ENCODE measurements at places on chromosomes 12 and 14. TPM values are rescaled to one million over a fixed set of nuclear protein-coding genes. Genes with fewer than 3 reads are reported as not detected.

The DPPA3 gene
- total RNA-seq, result not detected

The CLEC4C gene
- total RNA-seq, result not detected

The AVPR1A gene
- total RNA-seq, result 1.9 TPM

The ERP27 gene
- total RNA-seq, result 0.25 TPM

The RNASE7 gene
- not detected for total RNA-seq

The P2RX7 gene
- 1.9 TPM for total RNA-seq

The ARHGAP9 gene
- total RNA-seq, result 5.7 TPM

The RIPK3 gene
- total RNA-seq, result 3.5 TPM

The HSPB8 gene
- 504 TPM for total RNA-seq

The ESRRB gene
- total RNA-seq, result 4.6 TPM

GRCh38 chr14:22524784-22525161 is 64.3 kb downstream of the DAD1 start:
- no peak for DNase-seq

DNA sequence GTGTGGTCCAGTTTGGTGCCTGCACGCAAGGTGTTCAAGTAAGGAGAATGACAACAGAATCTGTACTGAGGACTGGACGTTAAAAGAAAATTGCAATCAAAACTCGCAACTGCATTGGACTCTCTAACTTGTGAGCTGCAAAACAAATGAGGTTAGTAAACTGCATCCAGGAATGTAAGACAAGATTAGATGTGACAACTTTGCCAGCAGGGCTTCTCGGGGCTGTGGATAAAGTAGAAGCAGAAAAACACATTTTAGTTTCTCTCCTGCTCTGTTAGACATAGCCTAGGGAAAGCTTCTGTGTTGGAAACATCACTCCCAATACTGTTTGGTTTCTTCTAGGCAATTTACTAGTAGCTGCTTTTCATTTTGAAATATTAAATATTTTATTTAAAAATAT is 338.2 kb upstream of the NAV3 start:
- no peak for DNase-seq

- DNase-seq, result no peak
Observed at GRCh38 chr12:12207746-12208145, 59.1 kb downstream of the LRP6 start.

DNA sequence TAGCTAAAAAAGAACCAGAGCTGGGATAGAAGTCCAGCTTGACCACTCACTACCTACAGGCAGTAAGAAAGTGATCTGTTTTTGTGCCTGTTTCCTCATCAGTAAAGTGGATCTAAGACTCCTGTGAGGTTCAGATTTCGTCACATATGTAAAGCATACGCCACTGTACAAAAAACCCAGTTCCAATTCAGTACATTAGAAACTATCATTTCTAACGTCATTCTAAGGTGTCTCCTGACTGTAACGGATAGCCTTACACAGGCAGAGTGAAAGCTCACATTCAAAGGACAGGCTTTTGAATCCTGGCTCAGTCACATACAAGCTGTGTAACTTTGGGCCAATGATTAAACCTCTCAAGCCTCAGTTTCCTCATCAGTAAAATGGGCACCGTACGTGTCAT is 3.5 kb downstream of the SLC15A4 start:
- DNase-seq, result no peak

DNA sequence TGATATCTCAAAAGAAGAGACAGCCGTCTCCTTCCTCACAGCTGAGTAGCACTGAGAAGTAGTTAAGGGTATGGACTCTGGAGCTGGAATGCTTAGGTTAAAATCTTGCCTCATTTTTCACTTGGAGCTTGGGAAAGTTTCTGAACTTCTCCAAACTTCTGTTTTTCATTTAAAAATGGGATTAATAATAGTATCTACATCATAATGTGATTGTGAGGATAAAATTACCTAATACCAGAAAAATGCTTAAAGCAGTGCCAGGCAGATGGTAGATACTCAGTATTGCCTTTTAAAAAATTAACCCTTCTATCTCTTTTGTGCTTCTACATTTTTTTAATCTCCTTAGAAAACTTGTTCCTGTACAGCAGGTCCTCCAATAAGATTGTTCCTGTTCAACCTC is 63.1 kb downstream of the A2M start:
- DNase-seq, result no peak

GRCh38 chr14:74570696-74571095 is 41.3 kb downstream of the LTBP2 start:
- DNase-seq, result no peak

GRCh38 chr14:80202888-80203562 is 8.3 kb downstream of the DIO2 start:
- no peak for DNase-seq

DNA sequence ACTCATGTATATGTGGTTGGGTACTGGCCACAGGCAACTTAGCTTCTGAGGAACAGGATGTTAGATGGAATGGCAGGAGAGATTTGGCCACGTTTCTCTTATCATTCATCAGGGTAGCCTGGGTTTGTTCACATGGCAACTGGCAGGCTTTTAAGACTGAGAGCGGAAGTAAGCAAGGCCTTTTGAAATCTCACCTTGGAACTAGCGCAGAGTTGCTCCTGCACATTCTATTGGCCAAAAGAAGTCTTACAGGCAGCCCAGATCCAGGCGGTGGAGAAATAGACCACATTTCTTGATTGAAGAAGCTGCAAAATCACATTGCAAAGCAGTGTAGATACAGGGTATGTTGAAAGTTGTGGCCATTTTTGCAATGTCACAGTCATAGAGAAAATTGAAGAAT is 3.7 kb downstream of the CLEC4A start:
- DNase-seq, result no peak

GRCh38 chr14:101222362-101223070 is 319.0 kb upstream of the RTL1 start:
- DNase-seq, result no peak

DNA sequence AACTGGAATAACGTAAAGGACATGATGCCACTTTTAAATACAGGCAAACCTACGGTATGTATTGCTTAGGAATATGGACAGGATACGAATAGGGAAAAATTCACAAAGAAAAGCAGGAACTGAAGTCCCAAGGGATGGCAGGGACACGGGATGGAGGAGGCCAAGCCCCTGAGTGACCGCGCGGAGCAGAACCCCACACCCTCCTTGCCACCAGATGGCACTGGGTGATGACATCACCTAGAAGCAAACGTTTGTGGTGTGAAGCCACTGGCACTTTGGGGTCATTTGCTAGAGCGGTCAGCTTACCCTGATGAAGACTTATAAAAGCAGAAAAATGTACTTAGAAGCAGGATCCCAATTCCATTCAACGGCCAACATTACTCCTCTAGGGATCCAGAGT is 9.4 kb downstream of the DHX37 start:
- no peak for DNase-seq

DNA sequence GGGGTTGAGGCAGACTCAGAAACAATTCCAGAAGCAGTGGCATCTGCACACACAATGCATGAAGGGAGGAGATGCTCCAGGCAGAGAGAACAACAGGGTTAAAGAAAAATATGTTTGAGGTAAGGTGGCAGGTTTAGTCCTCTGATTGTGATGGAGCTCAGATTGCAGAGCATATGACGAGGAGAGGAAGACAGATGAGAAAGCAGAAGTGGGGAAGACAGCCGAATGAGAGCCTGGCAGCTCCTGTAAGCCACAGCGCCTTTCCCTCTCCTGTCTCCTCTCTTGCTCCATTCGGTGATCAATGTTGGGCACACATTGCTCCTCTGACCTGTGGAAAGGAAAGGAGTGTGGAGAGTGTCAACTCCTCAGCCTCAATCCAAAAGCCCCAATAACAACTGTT is 372.2 kb downstream of the GXYLT1 start:
- no peak for DNase-seq

DNA sequence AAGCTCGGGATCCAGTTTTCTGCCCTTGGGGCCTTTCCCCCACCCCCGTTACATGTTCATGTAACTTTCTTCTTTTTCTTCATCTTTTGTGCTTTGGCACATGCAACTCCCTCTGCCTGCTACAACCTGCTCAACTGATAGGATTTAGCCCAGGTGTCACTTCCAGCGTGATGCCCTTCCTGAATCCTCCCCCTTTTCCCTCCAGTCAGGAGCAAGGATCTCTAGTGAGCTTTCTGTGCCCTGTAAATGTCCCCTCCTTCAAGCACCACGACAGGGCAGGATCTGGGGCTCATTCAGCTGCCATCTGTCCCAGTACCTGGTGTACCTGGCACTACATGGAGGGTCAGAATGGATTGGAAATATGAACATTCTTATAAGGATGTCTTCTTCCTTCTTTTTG is 15.3 kb downstream of the PELI2 start:
- no peak for DNase-seq

- DNase-seq, result no peak
Observed at GRCh38 chr14:102645746-102646440, 53.4 kb downstream of the RCOR1 start.

- no peak for DNase-seq
Observed at GRCh38 chr12:53781228-53781801, 29.5 kb upstream of the CISTR start.

DNA sequence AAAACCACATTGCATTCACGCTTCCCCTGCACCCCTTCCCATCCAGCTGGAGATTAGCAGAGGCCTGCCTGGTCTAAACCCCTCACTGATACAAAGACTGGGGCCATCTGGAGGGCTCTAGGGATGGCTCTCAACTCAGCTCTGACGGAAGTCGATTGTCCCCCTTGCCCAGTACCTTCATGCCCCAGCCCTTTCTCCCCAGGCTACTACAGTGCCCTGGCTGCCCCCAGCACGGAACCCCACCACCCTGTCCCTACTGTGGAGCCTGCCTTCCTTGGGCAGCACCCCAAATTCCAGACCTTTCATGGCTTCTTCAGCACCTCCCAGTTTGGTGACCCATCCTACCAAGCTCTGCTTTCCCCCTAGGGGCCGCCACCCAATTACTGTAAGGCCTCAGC is 25.6 kb downstream of the ZFP36L1 start:
- DNase-seq, result no peak

DNA sequence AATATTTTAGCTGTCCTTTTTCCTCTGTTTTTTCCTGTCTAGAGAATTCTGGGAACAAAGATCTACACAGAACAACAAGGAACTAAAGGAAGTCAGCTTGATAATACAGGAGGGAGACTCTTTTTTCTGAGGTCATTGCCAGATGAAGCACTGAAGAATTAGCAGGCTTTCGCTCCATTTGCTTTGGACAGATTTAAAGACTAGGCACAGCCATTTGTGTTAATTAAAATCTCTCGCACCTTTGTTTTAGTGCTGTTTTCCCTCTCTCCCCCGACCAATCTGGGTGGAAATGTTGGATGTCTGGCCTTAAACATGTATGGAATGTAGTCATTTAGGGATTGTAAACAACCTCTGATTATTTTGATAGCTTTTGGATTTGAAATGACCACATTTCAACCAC is 9.6 kb upstream of the GPHN start:
- DNase-seq, result no peak

- no peak for DNase-seq
Observed at GRCh38 chr12:62313727-62314380, 53.6 kb downstream of the USP15 start.

GRCh38 chr14:100281286-100282082 is 24.8 kb downstream of the SLC25A29 start:
- no peak for DNase-seq

GRCh38 chr12:53476769-53477209 is 22.5 kb downstream of the MAP3K12 start:
- no peak for DNase-seq

DNA sequence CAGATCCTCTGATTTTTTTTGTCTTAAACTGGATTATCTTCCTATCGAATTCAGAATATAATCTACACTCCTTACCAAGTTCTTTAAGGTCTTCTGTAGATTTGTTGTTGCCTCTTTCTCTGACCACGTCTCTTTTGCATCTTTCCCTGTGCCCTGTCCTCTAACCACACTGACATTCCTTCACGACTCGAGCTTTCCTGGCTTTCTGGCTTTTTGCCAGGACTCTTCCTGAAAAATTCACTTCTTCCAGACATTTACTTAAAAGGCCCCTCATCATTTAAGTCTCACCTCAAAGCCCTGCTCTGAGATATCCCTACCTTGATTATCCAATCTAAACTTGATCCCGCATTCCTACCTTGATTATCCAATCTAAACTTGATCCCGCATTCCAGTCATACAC is 422.3 kb upstream of the DCN start:
- DNase-seq, result no peak

DNA sequence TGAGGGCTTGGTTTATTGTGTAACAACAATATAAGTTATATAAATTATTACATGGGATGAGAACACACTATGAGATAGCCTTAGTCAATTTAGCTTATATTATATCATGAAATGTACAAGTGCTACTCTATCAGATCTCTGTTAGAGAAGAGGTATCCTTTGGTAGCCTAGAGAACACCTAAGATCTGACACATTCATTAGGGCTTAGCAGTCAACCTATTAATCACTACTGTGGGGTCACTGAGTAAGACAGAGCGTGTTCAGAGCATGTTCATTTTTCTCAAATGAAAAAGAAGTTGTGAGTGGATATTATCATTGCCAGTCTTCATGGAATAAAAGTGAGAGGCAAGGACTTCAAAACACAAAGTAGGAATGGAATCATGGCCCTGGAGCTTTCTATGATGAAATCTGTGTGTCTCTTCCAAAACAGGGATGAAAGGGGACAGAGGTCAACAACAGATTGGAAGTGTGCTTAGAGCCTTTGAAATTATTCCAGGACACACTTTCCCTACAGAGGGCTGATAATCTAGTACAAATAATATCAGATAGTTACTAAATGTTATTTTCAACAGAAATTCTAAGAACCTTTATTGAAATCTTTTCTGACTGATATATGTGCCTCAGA is 114.3 kb downstream of the SLC16A7 start:
- DNase-seq, result no peak

DNA sequence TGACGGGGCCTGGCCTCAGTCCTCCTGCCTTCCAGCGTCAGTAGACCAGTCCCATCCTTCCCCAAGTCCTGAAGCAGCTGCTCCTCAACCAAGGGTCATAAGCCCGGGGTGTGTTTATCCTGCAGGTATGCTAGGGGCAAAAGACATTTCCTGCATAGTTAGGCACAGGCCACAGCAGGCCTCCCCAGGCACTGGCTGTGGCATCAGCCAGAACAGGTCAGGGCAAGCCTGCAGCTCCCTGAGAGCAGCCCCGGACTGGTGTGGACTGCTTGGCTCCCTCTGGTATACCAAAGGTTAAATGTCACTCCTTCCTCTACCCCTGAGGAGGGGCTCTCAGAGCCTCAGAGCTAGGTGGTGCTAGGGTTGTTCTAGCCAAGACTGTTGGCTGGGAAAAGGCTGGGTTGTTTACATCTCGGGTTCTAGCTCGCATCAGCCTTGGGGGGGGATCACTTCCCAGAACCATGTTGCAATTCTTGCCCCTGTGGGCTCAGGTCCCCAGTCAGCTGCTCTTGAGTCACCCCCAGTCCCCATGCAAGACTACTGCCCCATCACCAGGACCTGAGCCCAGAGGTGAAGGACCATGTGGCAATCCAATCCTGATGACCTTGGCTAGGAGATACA is 2.9 kb downstream of the MMP14 start:
- DNase-seq, result peak; percentile 19

GRCh38 chr12:126668538-126668937 is 1598.4 kb upstream of the TMEM132C start:
- no peak for DNase-seq

DNA sequence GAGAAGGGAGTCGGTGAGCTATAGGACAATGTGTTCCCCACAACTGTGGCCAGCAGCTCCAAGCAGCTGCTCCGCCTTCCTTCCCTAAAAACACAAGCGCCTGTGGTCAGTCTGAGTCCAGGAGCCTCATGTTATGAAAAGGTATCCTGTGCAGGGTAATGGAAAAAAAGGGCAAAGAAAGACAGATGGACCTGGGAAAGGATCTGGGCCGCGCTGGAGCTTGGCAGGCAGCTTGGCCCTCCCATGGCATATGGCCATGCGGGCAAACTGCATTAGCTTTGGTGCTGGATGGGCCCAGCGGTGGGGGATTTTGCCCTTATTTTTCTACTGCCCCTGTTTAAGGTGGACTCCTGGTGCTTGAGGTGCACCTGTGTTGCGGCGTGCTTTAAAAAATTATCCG is 23.7 kb upstream of the CHST11 start:
- no peak for DNase-seq
